Right hindlimb (tissue), 1 donor: ENCODE measurements at places on chromosomes 4 and X.

DNA sequence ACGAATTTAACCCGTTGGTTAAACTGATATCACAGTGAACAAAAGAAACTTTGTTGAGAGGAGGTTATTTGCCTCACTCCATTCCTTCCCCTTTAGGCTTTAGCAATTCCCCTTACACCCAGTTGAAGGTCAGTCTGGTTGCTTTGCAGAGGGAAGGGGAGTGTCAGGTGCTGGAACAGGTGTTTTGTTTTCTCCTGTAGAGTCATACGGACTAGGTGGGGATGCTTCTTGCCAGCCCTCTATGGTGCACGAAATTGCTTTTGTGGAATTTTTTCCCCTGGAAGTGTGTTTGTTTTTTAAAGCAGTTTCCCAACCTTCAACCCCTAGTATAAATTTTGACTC, 33.1 kb downstream of the DLG3 start:
- DNase-seq, result no peak

DNA sequence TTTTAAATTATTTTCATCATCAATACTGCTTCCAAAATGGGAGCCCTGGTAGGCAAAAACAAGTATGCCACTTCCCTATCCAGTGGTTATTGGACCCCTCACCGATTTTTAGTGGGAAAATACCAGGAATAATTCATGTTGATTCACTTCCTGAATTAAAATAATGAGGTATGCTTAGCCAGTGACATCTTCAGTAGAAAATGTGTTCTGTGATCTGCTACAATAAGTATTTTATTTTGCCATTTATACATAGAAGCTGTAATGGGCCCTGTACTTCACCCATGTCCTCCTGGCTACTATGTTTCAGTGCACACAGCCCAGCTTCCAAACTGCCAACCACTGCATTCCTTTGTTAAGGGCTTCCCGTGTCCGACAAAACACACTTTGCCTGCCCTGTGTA, 41.0 kb upstream of the KLHL34 start:
- DNase-seq, result no peak

DNA sequence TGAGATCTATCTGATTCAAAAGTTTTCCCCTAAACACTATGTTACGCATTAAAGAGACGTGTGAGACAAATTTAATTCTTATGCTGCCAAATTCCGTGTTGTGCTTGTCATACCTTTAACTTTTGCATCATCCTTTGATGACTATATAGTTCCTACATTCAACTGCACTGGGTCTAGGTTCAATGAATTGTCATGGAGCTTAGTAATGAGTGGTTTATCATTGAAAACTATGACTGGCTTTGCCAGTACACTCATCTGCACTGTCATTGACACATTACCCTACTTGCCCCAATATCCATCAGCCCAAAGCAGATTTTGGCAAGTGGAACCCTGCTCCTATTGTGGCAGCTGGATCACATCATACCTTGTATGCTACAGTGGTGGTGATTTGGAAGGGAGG, 882.9 kb upstream of the SLIT2 start:
- no peak for DNase-seq

- no peak for DNase-seq
These were observed 42.3 kb downstream of the GABRB1 start for GRCh38 chr4:47073647-47074046.

- DNase-seq, result no peak
These were observed 20.1 kb downstream of the IGFBP7 start for GRCh38 chr4:57090079-57090478.

GRCh38 chr4:151940926-151941617, 180.3 kb upstream of the GATB start:
- no peak for DNase-seq

DNA sequence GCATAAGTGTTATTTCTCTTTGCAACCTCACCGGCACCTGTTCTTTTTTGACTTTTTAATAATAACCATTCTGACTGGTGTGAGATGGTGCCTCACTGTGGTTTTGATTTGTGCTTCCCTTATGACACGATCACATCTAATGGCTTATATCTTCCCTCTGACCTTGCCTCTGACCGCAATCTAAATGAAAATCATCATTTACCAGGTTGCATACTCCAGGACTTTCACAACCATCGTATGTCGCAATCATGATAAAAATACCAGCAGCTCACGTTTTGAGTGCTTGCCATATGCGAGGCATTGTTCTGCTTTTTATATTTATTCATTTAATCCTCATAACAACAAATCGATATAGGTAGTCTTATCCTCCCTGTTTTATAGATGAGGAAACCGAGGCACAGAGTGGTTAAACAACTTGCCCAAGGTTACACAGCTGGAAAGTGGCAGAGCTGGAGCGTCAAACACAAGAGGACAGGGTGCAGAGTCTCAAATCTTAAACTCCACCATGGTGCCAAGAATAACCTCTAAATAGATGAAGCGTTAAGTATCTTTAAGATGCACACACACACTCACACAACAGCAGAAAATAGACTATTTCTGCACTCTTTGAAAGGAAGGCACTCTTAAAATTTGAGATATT, 102.2 kb downstream of the SEL1L3 start:
- DNase-seq, result no peak

DNA sequence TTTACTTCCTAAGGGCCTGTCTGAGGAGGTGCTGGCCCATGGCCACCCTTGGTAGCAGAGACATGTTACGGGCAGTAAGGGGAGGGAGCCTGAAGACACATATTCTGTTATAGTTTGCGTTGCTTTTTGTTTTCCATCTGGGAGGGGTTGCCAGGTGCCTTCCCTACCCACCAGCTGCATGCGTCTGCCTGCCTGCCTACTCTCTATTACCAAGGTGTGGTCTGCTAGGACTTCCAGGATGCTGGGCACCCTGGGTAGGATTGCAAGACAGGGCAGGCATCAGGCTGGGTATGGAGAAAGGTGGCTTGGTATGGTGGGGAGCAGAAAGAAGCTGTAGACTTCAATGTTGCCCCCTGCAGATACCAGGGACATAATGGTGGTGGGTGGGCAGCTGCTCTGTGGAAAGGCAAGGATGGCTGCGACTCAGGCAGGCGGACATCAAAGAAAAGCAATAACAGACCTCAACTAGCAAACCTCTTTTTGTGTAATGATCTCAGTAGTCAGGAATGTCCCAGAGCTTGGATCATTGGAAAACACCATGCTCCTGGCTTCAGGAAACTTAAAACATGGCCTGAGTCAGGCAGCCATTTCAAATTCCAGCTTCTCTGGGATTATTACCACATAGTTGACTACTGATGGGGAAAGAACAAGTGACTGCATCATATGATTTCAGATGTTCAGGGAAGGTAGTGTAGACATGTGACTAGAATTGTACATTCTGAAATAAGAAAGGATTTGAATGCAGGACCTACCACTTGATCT, 67.8 kb downstream of the HOPX start:
- DNase-seq, result no peak
